ENCODE measurements at places on chromosomes 13 and 19.

DNA sequence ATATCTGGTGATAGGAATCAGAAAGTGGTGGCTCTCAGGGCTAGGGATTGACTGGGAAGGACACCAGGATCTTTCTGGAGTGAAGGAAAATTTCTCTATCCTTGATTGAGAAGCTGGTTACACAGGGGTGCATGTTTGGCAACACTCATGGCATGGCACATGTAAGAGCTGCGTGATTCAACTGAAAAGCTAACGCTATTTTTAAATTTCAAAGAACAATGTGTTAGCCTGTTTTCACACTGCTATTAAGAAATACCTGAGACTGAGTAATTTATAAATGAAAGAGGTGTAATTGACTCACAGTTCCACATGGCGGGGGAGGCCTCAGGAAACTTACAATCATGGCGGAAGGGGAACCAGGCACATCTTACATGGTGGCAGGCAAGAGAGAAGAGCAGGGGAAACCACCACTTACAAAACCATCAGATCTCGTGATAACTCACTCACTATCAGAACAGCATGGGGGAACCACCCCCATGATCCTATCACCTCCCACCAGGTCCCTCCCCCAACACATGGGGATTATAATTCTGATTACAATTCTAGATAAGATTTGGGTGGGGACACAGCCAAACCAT, 7.4 kb downstream of the SIGLEC8 start:
- no peak for DNase-seq

DNA sequence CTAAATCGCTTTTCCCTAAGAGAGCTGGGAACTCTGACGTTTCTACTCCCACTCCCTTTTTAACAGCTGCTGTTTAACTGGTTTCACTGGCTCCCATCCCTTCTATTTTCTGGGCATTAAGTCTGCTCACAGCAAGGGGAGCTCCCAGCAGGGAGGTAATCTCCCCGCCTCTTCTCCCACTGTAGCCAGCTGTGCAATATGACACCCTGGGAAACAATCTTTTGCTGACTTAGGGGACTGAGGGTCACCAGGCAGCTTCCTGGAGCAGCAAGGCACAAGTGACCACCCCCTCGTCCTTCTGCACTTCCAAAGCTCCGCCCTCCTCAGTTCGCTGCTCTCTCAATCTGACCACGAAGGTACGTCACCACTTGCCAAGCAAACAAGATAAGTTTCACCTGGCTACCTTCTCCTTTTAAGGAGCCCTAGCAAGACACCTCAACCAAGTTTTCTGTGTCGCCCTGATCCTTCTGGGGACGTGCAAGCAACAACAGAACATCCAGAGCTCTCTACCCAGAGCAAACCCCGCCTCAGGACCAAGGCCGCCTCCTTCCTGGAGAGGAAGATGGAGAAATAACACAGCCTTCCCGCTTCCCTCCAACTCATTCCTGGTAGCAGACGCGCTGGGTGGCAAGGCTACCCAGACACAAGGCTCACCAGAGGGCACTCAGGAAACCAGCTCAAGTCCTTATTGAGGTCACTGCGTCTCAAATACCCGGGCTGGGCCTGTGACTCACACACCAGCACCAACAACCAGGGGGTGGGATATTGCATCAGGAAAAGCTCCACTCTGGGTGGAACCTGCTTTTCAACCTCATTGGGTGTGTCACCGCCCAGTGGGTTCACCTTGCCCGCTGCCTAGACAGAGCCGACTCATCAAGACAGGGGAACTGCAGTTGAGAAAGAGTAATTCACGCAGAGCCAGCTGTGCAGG, 92.4 kb downstream of the STK24 start:
- DNase-seq = peak; percentile 93

DNA sequence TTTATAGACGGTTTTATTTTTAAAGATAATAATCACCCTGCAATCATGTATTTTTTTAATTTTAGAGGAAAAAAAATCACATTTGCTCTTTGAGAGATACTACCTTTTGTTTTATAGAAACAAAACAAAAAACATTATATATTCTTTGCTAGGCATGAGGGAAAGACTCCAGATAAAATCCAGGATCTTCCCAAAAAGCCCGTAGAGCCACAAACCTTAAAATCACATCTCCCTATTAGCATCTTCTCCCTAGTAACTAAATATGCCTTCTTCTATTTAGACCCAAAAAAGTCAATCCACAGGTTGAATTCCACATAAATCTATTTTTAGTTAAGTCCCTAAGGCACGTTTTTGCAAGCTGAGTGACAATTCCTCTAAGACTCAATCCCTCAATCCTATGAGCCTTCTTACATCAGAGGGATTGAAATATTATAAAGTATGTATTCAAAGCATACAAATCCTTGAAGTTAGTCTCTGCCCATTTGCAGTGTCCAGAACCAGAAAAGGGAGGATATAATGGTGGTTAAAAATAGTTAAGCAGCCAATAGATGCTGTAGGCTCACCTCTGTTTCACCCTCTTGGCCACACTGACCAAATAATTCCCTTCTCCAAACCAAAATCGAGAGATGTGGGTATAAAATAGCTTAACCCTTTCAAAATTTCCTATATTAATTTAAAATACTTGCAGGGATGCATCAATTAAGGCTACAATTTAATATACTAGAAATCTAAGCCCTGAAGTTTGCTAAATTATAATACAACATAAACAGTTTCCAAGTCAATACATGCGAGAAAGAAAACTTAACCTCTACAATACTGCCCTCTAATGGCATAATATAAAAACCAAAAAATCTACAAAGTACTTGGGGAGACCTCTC, 64.0 kb downstream of the SERP2 start:
- DNase-seq = no peak

DNA sequence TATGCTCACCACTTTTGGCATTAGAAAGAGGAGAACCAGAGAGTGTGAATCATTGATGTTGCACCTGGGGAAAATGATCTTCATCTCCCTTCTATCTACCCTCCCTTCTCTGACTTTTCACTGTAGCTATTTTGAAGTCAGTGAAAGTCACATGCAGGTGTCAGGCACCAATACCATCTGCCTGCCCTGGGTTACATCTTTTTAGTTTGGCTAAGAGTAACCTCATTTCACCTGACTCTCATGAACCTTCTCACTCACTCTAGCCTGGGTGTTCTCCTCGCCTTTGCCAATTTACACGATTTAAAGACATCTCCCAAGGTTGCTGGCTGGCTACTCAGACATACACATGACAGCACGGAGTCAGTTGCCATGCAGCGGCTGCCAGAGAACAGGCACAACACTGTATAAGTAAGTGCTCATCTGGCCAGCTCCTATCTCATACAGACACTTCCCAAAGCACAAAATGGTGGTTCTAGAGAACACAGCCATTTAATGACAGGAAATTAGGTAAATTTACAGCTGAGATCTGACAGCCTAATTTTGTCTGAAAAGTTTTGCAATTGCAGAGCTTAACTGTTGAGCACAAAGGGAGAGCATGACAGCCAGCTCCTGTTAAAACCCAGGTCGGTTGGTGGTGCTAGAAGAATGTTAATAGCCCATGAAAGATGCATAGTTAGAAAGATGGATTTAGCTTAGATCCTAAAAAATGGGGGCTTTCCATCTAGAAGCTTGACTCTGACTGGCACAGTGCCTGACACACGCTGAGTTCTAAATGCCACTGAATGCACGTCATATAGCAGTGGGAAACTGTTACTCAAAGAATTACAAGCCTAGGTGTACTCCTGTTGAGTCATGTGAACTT, 32.5 kb downstream of the LCP1 start:
- DNase-seq = no peak

- no peak for DNase-seq
Observed at GRCh38 chr19:29308977-29309590, 96.1 kb upstream of the UQCRFS1 start.

GRCh38 chr13:24491845-24492244, 20.7 kb downstream of the PARP4 start:
- no peak for DNase-seq

GRCh38 chr19:48617146-48617937, 1.6 kb downstream of the RPL18 start:
- DNase-seq = no peak

DNA sequence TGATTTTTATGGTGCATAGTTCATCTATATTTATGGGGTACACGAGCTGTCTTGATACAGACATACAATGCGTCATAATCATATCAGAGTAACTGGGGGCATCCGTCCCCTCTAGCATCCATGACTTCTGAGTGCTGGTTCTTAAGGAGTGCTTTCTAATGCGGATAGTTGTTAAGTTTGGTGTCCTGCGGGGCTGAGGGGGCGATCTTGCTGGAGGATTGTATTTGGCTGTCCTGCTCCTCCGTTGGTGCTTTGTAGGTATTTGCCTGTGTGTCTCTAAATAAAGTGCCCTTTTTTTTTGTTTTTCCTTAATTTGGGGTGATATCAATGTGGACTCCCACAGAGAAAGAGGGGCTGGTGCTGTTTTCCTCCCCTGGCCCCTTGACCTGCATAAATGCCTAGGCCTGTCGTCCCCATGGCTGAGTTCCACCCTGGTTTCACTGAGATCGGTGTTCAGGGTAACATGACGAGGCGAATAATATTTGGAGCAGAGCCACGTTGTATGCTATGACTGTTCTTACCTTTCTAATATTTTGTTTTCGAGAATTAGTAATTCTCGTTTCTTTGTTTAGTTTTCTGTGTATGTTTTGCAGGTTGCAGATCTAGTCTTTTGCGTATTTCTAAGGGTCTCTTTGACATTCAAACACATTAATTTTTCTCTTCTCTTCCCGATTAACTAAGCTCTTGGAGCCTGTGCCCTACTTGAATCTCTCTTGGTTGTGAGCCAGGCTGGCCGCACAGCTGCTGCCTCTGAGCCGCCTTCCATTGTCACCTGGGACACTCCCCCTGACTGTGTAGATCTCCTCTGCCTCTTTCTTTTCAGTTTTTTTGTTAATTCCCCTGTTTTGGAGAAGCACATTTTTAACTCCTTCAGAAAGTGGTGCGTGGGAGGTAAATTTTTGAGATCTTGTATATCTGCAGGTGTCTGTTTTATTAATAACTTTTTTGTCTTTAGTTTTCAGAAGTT, 100.3 kb downstream of the ARHGEF7 start:
- no peak for DNase-seq

GRCh38 chr13:75738841-75739240, 102.7 kb downstream of the LMO7 start:
- no peak for DNase-seq

GRCh38 chr19:43527860-43528622, 1.0 kb upstream of the ETHE1 start:
- peak; percentile 51 for DNase-seq

DNA sequence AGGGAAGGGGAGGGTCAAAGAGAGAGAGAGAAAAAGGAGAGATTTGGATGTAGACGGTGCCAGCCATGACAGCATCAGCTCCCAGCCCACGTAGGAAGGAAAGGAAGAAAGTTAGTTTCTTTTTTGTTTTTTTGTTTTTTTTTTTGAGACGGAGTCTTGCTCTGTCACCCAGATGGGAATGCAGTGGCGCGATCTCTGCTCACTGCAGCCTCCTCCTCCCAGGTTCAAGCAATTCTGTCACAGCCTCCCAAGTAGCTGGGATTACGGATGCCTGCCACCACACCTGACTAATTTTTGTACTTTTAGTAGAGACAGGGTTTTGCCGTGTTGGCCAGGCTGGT, 27.6 kb downstream of the ELL start:
- no peak for DNase-seq

DNA sequence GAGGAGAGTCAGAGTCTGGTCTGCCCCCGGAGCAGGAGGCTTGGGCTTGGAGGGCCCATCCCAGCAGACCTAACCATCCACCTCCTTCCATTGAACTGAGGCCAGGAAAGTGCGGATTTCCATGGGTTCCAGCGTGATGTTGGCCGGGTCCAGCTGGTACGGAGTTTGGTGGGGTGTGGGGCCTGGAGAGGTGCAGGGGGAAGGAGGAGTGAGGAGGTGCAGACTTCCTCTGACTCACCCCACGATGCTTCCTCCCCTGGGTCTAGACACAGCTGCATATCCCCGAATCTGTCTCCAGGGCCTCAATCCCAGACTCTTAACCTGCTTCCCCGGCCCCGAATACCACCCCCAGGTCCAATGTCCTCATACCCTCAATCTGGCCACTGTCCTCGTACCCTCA, 20.0 kb downstream of the MAN2B1 start:
- no peak for DNase-seq

GRCh38 chr19:5578097-5578846, 10.5 kb upstream of the TINCR start:
- peak; percentile 36 for DNase-seq

- no peak for DNase-seq
Observed at GRCh38 chr13:113949546-113949945, 24.3 kb downstream of the C13orf46 start.

DNA sequence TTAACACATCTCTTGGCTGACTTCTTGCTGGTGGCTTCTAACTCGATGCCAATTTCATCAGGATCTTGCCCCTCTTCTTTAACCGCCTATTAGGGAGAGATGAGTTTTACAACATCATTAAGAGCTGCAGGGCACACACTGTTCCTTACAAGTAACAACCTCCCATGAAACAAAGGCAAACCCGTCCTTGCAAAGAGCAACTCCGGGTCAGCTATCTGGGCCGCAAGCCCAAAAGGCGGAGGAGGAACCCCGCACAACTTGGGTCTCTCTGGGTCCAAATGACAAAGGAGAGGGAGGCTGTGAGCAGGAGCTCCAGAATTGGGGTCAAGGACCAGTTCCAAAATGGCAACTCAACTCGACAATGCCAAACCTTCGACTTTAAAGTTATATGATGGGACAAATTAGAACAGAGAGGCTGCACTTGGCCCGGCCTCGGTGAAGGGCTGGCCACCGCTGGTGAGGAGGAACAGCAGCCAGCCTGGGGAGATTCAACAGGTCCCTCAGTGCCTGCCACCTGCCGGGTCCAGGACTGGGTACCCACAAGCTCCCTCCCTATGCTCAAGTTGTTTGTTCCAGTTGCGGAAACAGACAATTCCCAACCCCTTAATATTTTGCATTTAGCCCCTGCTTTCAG, 1.1 kb downstream of the SAFB2 start:
- peak; percentile 54 for DNase-seq

DNA sequence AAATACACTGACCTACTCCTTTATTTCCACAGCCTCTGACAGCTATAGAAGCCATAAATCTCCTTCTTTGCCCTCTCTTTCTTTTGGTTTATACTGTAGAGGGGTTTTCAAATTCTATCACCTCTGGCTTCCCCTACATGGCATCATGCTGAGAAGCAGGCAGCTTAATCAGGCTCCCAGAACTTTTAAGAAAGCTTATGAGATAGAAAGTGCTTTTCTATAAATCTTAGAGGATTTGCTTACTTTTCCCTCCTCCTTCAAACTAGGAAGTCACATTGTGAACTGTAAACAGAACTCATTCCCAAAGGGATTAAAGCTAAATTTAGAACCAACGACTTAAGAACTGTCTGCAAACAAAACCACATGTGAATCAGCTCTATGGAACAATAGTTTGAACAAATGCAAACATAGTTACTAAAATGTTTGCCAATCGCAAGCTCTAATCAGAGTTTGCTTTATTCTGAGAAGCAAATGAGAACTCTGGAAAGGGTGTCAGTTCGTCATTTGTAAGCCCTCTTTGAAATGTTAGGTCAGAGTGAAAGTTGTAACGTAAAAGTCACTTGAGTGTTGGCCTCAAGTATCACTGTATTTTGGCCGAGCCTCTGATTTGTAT, 344.1 kb downstream of the RFC3 start:
- DNase-seq = no peak

- no peak for DNase-seq
Observed at GRCh38 chr13:51599444-51600176, 15.3 kb downstream of the WDFY2 start.

- no peak for DNase-seq
Observed at GRCh38 chr19:18100710-18101109, 3.1 kb downstream of the MAST3 start.
